Heart right ventricle (tissue), 16 donors: ENCODE measurements at places on chromosomes 5 and 9.

DNA sequence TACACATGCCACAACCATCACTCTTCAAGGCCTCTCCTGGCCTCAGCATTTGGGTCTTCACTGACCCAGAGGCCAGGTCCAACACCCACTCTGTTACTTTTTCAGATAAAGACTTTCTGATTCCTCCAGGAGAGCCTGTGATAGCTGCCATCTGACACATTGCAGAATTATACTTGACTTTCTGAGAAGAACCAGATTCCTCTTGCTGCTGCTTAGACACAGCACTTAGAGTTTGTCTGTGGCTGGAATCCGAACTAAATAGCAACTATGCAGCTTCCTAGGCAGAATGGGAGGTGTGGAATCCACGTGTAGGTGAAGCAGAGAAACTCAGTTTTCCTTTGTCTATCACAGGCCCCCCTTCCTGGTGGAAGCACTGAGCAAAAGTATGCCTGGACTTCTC lies 344.7 kb upstream of the SLC30A5 start:
- no peak for DNase-seq

GRCh38 chr5:138568061-138568824 lies 7.0 kb downstream of the HSPA9 start:
- no peak for DNase-seq

GRCh38 chr5:157343842-157344790 lies 78.2 kb downstream of the CYFIP2 start:
- no peak for DNase-seq

DNA sequence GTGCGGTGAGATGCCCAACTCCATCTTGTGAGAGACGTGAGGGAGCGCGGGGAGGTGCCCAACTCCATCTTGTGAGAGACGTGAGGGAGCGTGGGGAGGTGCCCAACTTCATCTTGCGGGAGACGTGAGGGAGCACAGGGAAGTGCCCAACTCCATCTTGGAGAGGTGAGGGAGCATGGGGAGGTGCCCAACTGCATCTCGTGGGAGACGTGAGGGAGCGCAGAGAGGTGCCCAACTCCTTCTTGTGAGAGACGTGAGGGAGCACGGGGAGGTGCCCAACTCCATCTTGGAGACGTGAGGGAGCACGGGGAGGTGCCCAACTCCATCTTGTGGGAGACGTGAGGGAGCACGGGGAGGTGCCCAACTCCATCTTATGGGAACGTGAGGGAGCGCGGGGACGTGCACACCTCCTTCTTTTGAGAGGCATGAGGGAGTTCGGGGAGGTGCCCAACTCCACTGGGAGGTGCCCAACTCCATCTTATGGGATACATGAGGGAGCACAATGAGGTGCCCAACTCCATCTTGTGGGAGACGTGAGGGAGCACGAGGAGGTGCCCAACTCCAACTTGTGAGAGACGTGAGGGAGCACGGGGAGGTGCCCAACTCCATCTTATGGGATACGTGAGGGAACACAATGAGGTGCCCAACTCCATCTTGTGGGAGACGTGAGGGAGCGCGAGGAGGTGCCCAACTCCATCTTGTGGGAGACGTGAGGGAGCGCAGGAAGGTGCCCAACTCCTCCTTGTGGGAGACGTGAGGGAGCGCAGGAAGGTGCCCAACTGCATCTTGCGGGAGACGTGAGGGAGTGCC lies 235.4 kb downstream of the CACNA1B start:
- DNase-seq: no peak

DNA sequence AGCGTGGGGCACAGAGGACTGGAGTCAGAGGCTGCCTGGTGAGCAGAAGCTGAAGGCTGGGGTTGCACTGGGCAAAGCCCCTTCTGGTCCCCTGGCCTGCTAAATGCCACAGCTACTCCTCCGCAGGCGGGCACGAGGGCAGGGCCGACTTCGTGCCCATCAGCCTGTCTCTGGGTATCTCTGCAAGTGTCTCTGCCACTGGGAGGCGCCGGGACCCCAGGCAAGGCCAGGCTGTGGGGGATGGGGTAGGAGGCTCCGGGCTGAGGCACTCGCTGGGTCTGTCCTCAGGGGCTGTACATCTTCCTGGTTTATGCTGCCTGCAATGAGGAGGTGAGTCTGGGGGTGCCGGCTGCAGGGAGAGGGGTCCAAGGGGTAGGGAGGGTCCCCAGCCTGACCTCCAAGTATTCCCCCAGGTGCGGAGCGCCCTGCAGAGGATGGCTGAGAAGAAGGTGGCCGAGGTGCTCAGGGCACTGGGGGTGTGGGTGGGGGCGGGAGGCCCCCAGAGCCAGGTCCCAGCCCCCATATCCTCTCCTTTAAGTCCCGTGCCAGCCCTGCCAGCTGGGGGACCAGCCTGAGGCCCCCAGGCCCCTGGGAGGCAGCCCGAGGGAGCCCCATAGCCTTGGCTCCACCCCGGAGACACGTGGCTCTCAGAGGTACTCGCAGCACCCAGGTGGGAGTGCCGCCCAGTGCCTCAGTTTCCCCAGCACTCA lies 25.1 kb downstream of the ADGRD2 start:
- no peak for DNase-seq

GRCh38 chr5:69519285-69519684 lies 26.7 kb downstream of the OCLN start:
- DNase-seq: no peak

GRCh38 chr5:119339965-119340364 lies 15.9 kb upstream of the TNFAIP8 start:
- DNase-seq: no peak
